ENCODE measurements at places on chromosomes 4 and X. TPM values are rescaled to one million over a fixed set of nuclear protein-coding genes. Genes with fewer than 3 reads are reported as not detected.
A peak's percentile ranks its signal among the peaks of the same experiment; 100 is the strongest.

GRCh38 chr4:2462992-2463762 lies 5.7 kb upstream of the RNF4 start:
- no peak for DNase-seq

The IL13RA2 gene
- polyA plus RNA-seq, result 2.6 TPM

GRCh38 chr4:77538574-77539157 lies 67.0 kb upstream of the CXCL13 start:
- peak; percentile 1 for DNase-seq

GRCh38 chr4:128168701-128169100 lies 107.6 kb downstream of the LARP1B start:
- DNase-seq, result no peak

- no peak for DNase-seq
These were observed 36.7 kb upstream of the GABRQ start for GRCh38 chrX:152600853-152601633.

DNA sequence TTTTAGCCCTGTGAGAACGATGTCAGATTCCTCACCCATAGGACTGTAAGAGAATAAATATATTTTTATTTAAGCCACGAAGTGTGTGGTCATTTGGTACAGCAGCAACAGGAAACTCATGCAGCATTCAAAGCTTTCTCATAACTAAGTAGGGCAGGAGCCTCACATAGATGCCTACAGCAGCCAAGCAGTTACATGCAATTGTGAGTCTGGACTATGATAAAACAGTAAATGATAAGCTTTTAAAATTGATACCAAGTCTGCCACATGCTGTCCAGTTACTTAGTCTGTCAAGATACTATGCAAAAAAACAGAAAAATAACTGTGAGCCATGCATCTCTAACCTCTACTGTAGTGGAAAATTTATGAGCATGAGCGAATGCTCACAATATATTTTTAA lies 359.6 kb downstream of the HS3ST1 start:
- no peak for DNase-seq

The RAB9B gene
- polyA plus RNA-seq, result 2.6 TPM

The HNRNPD gene
- polyA plus RNA-seq, result 627 TPM

The SLC25A5 gene
- 347 TPM for polyA plus RNA-seq

The KDR gene
- 53.9 TPM for polyA plus RNA-seq

DNA sequence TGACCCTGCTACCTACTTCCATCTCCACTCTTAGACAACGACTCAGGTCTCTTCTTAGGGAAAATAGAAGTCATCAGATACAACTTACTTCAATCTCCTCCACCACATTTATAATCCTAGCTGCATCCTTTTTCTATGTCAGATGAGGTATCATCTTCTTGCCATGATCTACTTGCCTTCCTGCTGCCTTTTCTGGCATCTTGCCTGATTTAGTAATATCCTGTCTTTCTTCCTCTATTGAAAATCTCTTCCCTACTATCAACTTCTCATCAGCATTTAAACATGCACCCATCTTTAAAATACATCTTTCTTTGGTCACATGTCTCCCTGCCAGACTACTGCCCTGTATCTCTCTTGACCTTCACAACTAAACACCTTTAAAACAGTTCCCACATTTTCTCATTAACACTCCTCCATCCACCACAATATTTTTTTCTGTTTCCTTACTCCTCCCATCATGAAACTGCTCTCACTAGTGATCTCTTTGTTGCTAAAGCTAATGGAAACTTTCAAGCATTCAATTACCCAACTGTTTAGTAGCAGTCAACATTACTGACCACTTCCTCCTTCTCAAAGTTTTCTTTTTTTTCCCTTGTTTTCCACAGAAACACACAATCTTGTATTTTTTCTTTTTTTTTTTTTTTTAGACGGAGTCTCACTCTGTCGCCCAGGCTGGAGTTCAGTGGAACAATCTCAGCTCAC lies 100.8 kb upstream of the CXorf66 start:
- no peak for DNase-seq

GRCh38 chrX:39796856-39797255 lies 300.9 kb downstream of the BCOR start:
- no peak for DNase-seq

The ADGRL3 gene
- 24.3 TPM for polyA plus RNA-seq

All from right renal pelvis (tissue), 4 donors.